A549 (cell line): ENCODE measurements at places on chromosomes 5 and 9. TPM values are rescaled to one million over a fixed set of nuclear protein-coding genes. Genes with fewer than 3 reads are reported as not detected.

- no peak for DNase-seq
These were observed 58.0 kb downstream of the FXN start for GRCh38 chr9:69093471-69094103.

DNA sequence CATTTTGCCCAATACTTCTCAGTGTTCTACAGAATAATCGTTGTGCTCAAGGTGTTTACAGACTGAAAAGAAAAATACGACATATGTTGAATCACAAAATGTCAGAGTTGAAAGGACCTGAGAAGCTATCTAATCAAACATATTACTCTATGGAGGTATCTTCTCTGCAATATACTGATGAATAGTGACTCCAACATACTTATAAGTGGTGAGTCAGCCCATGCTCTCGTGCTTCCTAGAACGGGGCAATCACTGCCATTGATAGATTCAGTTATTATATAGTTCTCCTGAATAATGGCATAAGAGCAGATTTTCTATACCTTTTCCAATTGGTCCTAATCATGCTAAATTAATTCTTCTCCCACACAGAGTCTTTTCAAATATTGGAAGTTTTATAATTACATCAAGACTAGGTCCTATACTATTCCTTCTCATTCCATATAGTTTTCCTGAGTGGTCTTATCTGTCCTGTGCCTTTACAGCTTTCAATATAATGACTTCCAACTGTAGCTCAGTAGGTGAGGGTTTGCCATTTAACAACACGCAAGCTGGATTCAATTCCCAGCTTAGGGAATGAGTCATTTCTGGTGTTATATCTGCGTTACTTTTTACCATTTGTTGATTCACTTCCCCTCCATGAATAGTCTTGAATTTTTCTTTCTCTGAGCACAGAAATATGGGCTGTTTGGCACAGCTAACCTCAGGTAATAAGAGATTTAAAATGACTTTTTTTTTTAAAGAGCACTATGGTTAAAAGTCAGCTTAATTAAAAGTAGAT lies 81.1 kb downstream of the PLK2 start:
- no peak for DNase-seq

DNA sequence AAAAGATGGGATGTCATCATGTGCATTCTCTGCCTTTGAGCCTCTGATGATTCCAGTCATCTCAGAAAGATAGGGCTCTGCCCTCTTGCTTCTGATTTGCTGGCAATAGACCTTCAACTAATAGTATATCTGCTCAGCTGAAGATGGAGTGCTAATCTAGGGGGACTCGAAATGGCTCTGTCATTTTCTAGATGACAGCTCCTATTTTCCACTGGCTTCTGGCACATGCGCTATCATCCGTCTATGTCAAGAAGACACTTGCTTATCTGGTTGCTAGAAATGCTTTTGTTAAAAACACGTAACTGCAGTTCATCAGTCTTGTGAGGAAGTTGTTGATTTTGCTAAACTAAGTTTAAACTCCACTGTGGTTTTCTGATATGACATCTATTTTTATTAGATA lies 265.5 kb upstream of the ZNF608 start:
- DNase-seq = no peak

Gene GNA14
- 0.04 TPM in 1 of 3 replicates, not detected in the others for polyA plus RNA-seq

Gene RFK
- 43.1 to 56.7 TPM (median 50.5 TPM) in 3 replicates for polyA plus RNA-seq

Gene PPP2CA
- 268 to 275 TPM (median 273 TPM) in 3 replicates for polyA plus RNA-seq

Gene IL9
- polyA plus RNA-seq = not detected in 3 replicates
